Caco-2 (cell line): ENCODE measurements at places on chromosomes 1 and 21.

GRCh38 chr1:65066419-65066765 lies 81.6 kb upstream of the AK4 start:
- DNase-seq: no peak

- DNase-seq: no peak
These were observed 1.4 kb downstream of the HS2ST1 start for GRCh38 chr1:86915737-86916235.

- no peak for DNase-seq
These were observed 661 bp downstream of the PLEKHO1 start for GRCh38 chr1:150150133-150151021.

DNA sequence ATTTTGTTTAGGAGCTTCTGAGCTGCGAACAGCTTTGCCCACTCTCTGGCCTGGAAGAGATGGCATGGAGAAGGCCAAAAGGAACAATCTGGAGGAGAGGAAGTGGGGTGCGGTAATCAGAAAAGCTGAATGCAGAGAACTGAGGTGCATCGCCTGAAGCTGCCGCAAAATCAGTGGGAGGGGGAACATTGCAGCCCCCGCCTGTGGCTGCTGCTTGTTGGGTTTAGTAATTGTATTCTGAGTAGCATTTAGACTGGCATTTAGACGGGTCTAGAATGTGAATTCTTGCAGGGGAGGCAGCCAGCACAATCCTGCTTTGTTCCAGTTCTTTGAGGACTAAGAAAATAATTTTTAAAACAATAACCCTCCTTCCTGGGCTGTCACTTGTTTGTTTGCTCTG lies 25.4 kb downstream of the NFASC start:
- DNase-seq: no peak

DNA sequence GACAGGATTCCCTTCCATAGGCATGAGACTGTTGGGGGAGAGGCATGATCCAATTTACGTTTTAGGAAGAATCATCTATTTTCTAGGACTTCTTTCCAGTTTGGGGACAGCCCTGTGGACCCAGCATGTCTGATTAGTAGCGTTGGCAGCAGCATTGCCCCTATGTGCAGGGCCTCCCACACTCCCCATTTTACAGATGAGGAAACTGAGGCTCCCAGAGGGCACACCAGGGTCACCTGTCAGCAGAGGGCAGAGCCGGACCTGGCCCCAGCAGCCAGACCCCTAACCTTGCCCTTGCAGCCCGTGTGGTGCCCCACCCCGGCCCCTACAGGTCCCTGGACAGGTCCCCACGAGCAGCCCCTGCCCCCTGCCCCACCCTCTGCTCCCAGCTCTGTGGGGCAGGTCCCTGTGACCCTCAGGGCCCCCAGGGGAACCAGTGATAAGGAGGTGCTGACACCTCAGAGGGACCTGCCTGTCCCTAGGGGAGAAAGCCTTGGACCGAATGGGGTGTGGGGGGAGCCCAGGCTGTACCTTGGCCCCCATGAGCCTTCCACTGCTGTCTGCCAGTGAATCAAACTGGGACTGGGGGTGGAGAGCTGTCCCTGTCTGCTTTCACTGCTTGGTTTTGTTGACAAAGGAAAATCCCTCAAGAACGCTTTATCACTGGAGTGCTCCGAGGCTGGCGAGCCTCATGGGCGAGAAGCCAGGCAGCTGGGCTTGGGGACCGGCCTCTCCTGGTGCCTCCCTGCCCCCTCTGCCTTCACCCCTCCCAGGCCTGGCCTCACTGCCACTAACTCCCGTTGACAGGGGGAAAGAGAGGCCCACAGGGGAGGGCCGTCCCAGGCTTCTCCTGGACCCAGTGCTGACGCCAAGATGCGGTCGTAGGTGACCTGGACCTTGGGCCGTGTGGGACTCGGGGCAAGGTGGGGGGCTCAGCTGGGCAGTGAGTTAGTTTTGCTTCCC lies 39.4 kb upstream of the CCDC27 start:
- no peak for DNase-seq

- no peak for DNase-seq
These were observed 1911.8 kb downstream of the MRPL39 start for GRCh38 chr21:23695443-23695842.

DNA sequence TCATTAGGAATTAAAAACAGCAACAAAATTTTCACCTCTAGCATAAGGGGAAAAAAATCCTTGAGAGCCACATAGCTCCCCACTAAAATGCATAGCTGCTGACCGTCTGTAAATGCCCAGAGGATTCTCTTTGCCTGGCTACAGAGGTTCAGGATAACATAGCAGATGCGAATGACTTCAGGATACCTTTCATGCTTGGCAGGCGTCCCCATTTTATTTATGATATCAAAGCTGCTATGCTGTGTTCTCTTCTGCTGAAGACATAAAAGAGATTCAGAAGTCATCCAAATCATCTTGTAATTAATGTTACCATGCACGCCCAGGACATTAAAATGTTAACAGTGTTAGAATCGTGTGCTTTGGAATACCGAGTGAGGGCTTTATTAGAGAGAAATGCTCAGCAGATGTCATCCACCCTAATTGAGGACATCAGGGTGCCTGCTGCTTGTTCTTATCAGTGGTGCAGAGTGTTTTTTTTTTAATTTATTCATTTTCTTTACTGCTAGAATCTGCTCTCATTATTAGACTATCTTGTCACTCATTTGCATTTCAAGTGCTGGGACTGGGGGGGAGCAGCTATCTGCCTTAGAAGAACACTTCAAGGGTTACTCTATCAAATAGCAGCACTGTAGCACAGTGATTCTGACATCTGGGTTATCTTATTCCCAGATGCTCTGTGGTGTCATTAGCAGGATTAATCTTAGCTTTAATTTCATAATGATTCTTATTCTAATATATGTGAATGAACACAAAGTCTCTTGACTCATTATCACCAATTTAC lies 139.5 kb downstream of the ZNF326 start:
- DNase-seq: no peak

DNA sequence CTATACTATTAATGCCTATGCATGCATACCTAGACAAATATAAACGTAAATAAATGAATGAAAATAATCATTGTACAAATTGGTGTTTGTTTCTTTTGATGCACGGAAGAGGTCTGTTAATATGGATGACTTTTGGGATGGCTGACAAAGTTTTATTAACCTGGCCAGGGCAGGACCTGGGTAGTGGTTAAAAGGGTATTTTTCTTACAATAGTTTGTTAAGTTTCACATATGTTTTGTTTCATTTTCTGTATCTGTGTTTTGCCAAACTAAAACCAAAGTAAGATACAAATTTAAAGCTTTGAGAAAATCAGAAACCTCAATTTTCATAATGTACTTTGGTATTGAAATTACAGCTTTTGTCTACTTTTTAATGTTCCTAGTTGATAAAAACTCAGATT lies 222.7 kb upstream of the OLFM3 start:
- no peak for DNase-seq

DNA sequence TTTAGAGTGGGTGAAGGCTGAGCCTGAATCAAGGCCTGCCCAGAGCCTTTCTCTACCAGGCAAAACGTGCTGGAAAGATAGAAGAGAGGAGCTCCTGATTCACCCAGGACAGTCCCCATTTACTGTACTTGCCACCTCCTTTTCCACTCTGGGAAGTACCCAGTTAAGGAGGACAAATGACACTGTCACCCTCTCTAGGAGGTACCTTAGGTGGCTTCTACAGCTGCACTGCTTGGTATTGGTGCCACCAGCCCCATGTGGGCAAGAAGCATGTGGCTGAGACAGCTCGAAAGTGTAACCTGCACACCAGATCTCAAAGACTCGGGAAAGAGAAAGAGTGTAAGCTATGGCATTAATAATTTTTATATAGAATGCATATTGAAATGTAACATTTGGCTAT lies 42.3 kb downstream of the RUNX1 start:
- no peak for DNase-seq

DNA sequence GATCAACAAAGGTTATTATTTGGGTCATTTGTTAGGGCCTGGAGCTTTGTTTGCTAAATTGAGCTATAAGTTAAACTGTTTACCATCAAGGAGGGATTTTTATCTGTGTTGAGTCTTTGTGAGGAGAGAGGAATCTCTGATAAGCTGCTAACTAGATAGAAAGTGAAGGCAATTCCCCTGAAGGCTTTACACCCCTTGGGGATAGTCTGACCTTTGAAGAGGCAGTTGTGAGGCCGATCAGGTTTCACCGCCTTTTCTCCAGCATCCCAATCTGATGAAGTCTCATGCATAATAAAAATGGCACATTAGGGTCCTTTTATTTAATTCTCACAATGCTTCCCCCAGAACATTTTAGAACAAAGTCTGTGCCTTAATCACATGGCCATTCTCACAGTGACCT lies 21.8 kb downstream of the C1orf21 start:
- DNase-seq: no peak

- no peak for DNase-seq
These were observed 3.4 kb upstream of the ANGPTL3 start for GRCh38 chr1:62593825-62594394.

DNA sequence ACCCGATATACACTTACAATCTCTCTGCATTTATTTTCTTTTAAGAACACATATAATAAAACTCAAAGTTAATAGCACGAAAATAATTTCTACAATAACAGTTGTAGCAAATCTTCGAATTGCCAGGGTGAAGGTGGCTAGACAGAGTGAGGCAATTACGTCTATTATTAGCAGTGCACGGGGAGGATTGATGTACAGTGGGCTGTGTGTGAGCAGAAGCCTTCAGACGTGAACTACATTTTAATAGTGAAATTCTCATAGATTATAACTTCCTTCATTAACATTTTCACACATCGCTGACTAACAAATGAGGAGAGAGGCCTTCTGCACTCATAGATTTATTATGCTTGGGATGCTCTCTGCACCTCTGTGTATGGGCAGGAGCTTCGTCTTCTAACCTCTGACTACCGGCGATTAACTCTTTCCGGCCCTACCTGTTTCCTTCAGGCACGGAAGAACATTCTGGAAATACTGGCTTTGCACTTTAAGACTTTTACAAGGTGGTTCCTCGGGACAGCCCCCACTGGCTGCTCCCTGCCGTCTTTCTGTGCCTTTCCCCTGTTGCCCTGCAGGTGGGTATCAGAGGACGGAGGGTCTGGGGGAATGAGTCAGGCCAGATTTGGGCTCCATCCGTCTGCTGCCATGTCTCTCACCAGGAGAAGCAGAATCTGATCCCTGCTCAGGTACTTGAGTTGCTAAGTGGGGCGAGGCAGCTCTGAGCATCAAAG lies 200.5 kb downstream of the CAMTA1 start:
- no peak for DNase-seq
